Occipital lobe (tissue), 3 donors: ENCODE measurements at places on chromosomes 3 and 15. TPM values are rescaled to one million over a fixed set of nuclear protein-coding genes. Genes with fewer than 3 reads are reported as not detected.

Gene CCDC39
- total RNA-seq: 0.62 TPM

Gene ADCY5
- 30.7 TPM for total RNA-seq

Gene FRMD5
- 29.2 TPM for total RNA-seq

Gene KCNMB3
- 3.1 TPM for total RNA-seq

Gene SV2B
- 33.5 TPM for total RNA-seq

Gene HYPK
- total RNA-seq: 7.0 TPM

Gene CLDN16
- under 0.01 TPM for total RNA-seq

Gene LMAN1L
- total RNA-seq: not detected

Gene BCL2A1
- 0.94 TPM for total RNA-seq

Gene CAND2
- 14.5 TPM for total RNA-seq

Gene ARL6
- total RNA-seq: 40.1 TPM

Gene TMC3
- total RNA-seq: 0.47 TPM

Gene MYRIP
- total RNA-seq: 12.5 TPM

Gene PLS1
- 3.1 TPM for total RNA-seq

Gene P2RY13
- 3.6 TPM for total RNA-seq

Gene NRROS
- 1.2 TPM for total RNA-seq

Gene LSG1
- 42.4 TPM for total RNA-seq

Gene ARGFX
- not detected for total RNA-seq

Gene SPSB4
- 8.3 TPM for total RNA-seq

Gene SKOR1
- 0.16 TPM for total RNA-seq

Gene RASL12
- 1.4 TPM for total RNA-seq

Gene HYAL3
- 6.6 TPM for total RNA-seq

Gene IQCF5
- not detected for total RNA-seq
